Occipital lobe (tissue), 3 donors: ENCODE measurements at places on chromosomes 1 and 21. TPM values are rescaled to one million over a fixed set of nuclear protein-coding genes. Genes with fewer than 3 reads are reported as not detected.

The EFNA1 gene
- total RNA-seq, result 2.7 TPM

The VAV3 gene
- 2.8 TPM for total RNA-seq

The SH2D5 gene
- 0.62 TPM for total RNA-seq

The DMBX1 gene
- total RNA-seq, result not detected

The CACHD1 gene
- total RNA-seq, result 14.3 TPM

The CFHR2 gene
- total RNA-seq, result not detected

The RNF223 gene
- total RNA-seq, result not detected

The THEM5 gene
- total RNA-seq, result not detected

The KLF17 gene
- 0.31 TPM for total RNA-seq

The PTPRC gene
- 4.5 TPM for total RNA-seq

The NPR1 gene
- 0.16 TPM for total RNA-seq

The PPIAL4G gene
- total RNA-seq, result 0.31 TPM

The GNAT2 gene
- total RNA-seq, result not detected

The FMN2 gene
- 61.1 TPM for total RNA-seq

The C1orf232 gene
- not detected for total RNA-seq

The LHX8 gene
- not detected for total RNA-seq

The SYT2 gene
- 1.1 TPM for total RNA-seq

The SPATA46 gene
- total RNA-seq, result not detected

The CYP4A11 gene
- total RNA-seq, result not detected

The CCDC27 gene
- total RNA-seq, result not detected
